ENCODE measurements at places on chromosomes 7 and 10.

GRCh38 chr7:24743471-24743870 lies 13.8 kb downstream of the GSDME start:
- DNase-seq, result no peak

GRCh38 chr7:6015917-6016652 lies 7.0 kb downstream of the AIMP2 start:
- DNase-seq, result peak; percentile 56

GRCh38 chr7:121126801-121127534 lies 138.5 kb downstream of the CPED1 start:
- peak; percentile 25 for DNase-seq

DNA sequence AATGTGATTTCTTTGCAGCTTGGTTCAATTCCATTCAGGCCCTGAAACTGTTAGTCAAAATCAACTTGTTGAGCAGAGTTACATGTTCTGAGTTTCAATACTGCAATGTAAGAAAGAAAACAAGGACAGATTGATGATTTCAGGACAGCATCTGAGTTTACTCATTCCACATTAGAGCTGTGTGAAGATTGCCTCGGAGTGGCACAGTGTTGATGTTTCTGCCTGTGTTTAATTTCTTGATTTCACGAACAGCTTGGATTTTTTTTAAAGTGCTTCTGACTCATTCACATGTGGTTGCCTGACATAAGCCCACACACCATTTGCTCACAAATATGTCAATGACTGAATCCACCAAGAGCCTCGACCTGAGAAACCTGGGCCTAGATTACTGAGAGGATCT lies 101.2 kb upstream of the PARD3 start:
- DNase-seq, result no peak

- DNase-seq, result no peak
These were observed 179.9 kb downstream of the NRP1 start for GRCh38 chr10:33154590-33154989.

DNA sequence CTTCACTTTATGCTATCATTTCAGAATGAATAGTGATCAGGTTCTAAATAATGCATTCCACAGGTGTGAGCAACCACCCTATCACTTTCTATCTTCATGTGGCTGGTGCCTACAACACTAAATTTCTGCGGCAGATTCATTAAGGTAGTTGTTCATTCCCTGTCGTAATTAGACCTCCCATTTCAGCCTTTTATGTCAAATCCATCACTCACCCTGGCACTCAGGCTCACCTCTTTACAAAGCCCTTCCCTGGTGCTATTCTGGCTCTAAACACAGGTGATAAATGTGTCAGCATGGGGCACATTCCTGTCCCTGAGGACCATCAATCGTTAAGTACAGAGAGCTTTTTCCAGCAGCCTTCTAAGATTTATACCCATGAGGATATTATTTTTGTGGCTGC lies 300.0 kb upstream of the C7orf33 start:
- DNase-seq, result no peak

DNA sequence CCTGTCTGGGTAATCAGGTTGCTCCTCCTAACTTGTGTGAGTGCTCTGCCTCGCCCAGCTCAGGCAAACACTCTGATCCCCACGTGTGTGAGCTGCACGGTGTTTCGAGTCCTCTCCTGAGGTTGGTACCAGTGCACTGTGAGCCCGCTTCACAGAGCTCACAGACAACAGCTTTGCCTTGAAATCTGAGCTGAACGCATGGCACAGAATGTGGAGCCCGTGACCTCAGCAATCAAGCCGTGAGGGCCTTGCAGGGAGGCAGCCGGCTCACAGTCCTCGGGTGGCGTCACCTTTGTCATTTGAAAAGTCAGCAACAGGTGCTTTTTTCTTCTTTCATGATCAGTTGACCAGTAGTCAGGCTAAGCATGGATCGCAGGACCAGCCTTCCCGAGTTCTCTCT lies 60.2 kb upstream of the ADGRA1 start:
- DNase-seq, result no peak

DNA sequence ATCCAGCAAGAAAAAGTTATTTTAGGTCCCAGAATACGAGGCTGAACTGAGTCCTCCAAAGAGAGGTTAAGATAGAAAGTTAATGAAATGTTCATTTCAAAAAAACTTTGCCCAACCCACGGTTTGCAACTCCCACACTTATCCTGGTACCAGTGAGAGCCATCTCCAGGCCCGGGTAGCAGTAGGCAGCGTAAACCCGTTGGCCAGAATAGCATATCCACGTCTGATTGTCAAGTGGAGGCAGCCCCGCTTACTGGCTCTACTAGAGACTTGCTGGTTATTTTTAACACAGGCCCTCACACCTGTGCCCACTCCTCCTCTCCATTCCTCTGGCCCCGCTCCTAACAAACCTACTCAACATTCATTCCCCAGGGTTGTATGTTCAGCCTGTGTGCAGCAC lies 109.7 kb downstream of the HIP1 start:
- DNase-seq, result no peak

DNA sequence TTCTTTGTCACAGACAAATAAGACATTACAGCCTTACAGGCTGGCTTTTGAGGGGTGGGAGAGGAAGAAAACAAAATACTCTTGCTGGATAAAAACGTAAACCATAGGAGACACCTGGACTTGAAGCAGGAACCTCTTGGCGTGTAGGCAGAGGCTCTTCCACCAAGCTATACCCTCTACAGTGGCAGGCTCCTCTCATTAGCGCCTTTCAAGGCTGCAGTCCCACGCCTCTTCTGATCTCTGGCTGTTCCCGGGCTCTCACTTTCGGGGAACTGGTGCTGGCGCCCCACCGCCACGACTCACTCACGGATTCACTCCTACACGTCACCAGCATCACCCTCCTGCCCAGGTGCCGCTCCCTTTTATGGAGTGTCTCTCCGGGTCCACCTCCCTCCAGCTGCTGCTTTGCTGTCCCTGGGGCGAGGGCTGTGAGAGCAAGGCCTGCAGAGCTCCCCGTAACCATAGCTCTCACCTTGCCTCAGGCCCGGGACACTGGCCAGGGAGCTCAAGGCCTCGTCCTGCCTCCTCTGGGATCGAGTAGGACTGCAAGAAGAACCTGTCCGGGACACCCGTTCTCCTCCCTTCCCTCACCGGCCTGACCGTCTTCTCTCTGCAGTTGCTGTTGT lies 62.6 kb downstream of the ZNF777 start:
- DNase-seq, result no peak

DNA sequence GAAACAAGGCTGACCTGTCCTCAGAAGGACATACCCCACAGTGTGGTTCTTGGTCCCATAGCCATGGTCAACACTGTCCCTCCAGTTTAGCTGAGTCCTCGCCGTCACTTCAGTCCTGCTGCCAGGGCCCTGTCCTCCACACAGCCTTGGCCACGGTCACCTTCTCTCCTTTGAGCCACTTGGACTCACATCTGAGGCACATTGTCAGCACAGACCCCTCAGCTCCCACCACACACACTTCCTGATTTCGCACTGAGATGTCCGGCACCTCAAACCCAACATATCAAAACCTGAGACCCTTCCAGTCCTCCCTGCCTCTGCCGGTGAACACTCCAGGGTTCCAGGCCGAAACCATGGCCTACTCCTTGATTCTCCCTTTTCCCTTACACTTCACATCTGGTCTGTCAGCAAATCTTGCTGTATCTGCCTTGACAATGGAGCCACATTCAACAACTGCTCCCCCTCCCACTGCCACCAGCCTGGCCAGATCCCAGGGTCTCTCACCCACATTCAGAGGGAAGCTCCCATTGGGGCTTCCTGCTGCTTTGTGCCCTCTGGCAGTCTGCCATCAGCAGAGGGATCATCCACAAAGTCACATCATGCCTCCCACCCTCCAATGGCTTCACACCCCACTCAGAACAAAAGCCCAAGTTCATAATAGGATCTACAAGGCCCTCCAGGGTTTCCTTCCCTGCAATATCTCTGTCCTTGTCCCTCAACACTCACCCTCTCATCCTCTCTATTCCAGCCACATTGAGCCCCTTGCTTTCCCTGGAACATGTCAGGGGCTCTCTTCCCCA lies 219.6 kb upstream of the SHH start:
- DNase-seq, result no peak

- no peak for DNase-seq
These were observed 2.5 kb upstream of the EMX2 start for GRCh38 chr10:117539903-117540639.

GRCh38 chr10:50605269-50605950 lies 18.3 kb downstream of the SGMS1 start:
- no peak for DNase-seq

- DNase-seq, result no peak
These were observed 29.1 kb downstream of the WDR37 start for GRCh38 chr10:1085258-1085657.

- DNase-seq, result no peak
These were observed 154.5 kb downstream of the WDR37 start for GRCh38 chr10:1210667-1211066.

GRCh38 chr7:117871401-117871777 lies 1.9 kb downstream of the CTTNBP2 start:
- no peak for DNase-seq

GRCh38 chr10:17278607-17279240 lies 50.7 kb downstream of the VIM start:
- no peak for DNase-seq

DNA sequence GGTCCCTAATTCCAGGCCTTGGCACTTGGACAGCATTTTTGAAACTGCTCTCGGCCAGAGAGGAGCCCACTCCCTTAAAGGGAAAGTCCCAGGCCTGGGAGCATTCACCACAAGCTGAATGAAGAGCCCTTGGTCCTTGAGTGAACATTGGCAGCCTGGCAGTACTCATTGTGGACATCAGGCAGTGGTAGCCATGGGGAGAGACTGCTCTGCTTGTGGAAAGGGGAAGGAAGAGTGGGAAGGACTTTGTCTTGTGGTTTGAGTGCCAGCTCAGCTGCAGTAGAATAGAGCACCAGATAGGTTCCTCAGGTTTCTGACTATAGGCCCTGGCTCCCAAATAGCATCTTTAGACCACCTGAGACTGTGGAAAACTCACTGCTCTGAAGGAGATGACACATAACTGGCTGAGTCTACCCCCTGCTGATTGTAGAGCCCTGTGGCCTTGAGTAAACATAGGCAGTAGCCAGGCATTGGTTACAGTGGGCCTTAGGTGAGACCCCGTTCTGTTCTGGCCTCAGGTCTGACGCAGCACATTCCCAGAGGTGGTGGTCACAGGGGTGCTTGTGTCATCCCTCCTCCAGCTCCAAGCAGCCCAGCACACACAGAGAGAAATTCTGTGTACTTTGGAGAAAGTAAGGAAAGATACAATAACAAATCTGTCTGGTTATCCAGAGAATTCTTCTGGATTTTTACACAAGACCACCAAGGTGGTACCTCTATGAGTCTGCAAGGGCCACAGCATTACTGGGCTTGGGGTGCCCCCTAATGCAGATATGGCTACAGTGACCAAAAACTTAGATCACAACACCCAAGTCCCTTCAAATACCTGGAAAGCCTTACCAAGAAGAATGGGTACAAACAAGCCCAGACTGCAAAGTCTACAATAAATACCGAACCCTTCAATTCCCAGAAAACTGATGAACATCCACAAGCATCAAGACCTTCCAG lies 153.8 kb downstream of the GNAI1 start:
- DNase-seq, result no peak

DNA sequence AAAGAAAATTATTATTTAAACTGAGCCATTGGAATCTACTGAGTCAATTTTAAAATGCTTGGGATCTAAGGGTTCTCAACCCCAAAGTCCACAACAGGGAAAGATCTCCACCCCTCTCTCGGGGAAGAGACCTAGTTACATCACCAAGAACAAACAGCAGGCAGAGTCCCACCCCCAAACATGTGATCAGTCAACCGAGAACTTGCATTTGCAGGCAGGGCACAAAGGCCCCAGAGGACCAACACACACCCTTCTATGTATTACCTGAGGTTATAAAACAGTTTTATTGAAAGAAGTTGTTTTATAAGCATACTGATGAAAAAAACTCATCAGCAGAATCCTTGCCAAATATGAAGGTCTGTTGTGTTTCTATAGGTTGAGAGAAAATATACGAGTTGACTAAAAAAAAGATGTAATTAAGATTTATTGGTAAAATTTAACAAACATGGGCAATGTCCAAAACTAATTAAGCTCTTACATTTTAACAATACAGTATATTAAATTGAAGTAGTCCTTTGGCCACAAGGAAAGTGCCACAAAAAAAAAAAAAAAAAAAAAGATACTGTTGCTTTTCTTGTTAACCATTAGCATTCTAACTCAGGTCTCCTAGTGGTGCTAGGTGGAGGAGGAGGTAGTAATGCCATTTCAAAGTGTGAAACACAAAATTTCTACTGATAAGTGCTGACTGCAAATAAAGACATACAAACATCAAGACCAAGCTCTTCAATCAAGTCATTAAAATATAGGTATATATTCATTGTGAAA lies 975 bp upstream of the USP54 start:
- DNase-seq, result peak; percentile 1

GRCh38 chr10:93079663-93080349 lies 6.1 kb downstream of the CYP26A1 start:
- DNase-seq, result no peak

GRCh38 chr10:98433881-98434732 lies 12.6 kb downstream of the HPS1 start:
- DNase-seq, result no peak

DNA sequence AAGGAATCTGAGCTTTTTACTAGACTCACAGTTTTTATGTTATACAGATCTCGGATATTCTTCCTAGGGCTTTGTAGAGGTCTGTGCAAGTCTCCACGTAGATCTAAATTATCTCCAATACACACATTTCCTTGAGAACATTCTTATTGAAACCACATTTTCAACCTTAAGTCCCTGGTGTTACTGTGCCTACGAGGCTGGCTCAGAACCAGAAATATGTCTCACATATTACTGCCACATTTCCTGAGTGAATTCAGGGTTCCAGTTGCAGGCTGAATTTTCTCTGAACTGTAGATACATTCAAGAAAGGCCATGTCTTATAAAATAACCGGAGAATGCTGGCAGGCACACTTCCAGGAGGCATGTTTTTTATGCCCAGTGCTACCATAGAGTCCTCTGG lies 46.5 kb downstream of the INHBA start:
- no peak for DNase-seq

DNA sequence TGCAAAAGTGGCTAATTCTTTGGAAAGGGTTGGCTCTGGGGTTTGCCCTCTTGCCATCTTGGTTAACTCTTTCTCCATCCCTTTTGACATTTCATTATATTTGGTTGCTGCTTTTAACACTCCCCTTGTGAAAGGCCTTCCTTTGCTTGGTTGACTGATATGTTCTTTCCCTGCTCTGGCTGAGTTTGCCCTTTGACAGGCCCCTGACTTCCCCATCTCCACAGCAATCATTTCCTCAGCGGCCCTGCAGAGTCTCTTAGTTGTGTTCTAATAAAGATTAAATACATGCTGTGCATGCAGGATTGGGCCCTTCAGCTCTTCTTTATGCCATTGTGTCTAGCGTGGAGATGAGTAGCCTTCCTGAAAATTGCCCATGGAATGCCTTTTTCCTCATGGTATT lies 84.5 kb upstream of the CSTF2T start:
- no peak for DNase-seq

- DNase-seq, result no peak
These were observed at the start of gene SSMEM1 for GRCh38 chr7:130207642-130208041. Gene SSMEM1 (plus strand): TSS chr7:130207860. CDS start chr7:130207911, 51 bp downstream.

- no peak for DNase-seq
These were observed 182.2 kb upstream of the FZD1 start for GRCh38 chr7:91082038-91082437.

All from NCI-H1092 treated with DMSO at 0.1 percent for 48 hours (cell line).